COLO829 (cell line): ENCODE measurements at places on chromosomes 12 and 14.

DNA sequence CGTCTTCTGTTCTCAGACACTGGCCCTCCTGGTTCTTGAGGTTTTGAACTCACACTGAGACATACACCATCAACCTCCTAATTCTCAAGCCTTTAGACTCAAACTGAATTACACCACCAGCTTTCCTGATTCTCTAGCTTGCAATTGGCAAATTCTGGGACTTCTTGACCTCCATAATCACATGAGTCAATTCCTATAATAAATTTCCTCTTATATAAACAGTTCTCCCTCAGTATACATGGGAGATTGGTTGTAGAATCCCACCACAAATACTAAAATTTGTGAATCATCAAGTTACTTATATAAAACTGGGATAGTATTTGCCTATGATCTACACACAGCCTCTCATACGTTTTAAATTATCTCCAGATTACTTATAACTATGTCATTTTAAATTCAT, 162.2 kb downstream of the DIO2 start:
- no peak for DNase-seq

DNA sequence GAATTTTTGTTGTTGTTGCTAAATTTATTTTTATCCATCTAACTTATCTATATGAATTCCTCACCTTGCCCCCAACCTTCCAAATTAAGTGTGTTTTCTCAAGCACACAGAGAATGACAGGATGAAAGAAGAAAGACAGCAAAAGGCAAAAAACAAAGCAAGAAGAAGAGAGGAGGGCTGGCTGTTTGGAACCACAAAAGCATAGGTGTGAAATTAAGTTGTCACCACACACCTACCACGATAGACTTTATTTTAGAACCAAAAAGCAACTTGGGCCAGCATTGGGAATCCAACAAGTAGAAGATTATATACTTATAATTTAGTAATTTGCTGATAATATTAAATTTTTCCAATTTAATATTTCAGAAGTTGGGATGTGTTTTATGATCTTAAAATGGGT, 58.7 kb upstream of the REP15 start:
- DNase-seq = no peak

DNA sequence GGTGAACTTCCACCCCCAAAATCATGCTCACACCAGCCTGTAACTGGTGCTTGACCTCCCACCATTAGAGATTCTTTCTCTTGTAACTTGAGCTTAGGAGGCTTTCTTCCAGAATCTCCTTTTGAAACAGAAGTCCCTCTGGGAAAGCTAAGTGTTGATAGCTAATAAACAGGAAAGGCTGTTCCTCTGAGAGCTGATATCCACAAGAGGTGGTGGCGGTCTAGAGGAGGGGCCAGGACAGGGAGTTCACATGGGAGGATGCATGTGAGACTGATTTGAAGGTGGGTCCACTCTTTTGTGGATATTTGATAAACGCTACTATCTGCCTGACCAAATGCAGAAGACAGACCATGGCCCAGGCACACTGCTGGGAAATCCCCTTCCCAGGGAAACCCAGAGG, 10.2 kb upstream of the PRMT8 start:
- DNase-seq = no peak

DNA sequence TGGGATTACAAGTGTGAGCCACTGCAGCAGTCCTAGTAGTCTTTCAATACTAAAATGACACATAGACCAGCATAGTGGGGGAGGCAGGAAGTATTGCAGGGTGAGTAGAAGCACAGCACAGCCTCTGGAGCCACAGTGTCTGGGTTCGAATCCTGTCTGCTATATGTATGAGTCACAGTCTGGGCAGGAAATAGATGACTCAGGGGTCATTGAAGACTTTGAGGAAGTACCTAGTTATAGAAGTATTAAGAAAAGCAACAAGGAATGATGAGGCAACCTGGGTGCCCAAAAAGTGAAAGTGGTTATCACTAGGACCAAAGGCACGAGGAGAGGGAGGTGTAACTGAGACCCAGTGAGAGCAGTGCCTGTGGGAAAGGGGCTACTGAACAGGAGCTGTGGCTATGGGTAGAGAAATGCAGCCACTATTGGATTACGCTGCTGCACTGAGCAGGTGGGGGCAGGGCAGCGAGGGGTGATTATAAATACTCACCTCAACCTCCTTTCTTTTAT, 124.0 kb downstream of the PDE3A start:
- DNase-seq = peak; percentile 8

DNA sequence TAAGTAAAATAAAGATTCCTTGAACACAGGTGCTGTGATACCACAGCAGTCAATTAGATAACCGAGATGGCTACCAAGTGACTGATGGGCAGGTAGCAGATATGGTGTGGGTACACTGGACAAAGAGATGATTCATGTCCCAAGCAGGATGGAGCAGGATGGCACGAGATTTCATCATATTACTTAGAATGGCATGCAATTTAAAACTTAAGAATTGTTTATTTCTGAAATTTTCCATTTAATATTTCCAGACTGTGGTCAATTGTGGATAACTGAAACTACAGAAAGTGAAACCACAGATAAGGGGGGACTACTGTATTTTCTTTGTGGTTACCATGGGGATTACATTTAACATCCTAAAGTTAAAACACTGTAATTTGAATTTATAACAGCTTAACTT, 7.5 kb upstream of the ZFP36L1 start:
- DNase-seq = no peak

DNA sequence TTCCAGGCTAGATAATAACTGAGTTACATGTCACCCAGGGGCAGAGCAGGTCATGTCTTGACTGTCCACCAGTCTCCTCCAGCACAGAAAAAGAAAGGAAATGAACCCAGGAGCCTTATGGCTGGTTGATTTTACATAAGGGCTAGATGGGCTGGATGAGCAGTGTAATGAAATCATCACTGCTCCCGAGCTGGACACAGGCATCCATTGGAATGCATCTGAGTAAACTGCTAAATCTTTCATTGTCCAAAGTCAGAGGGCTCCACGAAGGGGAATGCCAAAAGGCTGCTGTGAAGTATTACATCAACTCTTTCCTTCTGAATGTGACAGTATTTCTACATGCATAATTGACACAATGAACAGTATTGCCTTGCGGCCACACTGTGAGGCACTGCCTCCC, 30.1 kb upstream of the TSPAN11 start:
- DNase-seq = no peak

DNA sequence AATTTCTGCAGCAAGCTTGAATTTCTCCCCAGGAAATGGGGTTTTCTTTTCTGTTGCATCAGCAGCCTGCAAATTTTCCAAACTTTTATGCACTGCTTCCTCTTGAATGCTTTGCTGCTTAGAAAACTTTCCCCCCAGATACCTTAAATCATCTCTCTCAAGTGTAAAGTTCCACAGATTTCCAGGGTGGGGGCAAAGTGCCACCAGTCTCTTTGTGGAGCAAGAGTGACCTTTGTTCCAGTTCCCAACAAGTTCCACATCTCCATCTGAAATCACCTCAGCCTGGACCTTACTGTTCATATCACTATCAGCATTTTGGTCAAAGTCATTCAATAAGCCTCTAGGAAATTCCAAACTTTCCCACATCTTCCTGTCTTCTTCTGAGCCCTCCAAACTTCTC, 241.6 kb upstream of the TMTC1 start:
- DNase-seq = no peak

GRCh38 chr12:33988197-33988805, 34.0 kb upstream of the ALG10 start:
- no peak for DNase-seq

- no peak for DNase-seq
These were observed 181.3 kb downstream of the CACNA1C start for GRCh38 chr12:2234091-2234490.

- DNase-seq = no peak
These were observed 5.4 kb upstream of the CIPC start for GRCh38 chr14:77092676-77093075.
